ENCODE measurements at places on chromosomes 1 and 21.

GRCh38 chr1:201328576-201328975 lies 45.3 kb downstream of the PKP1 start:
- no peaks in the 10 kb centered on the region for H3K27me3 ChIP-seq
- no peaks in the 10 kb centered on the region for H3K4me1 ChIP-seq
- H3K36me3 ChIP-seq, result no peaks in the 10 kb centered on the region
- DNase-seq, result no peak
- H3K27ac ChIP-seq, result no peak overlapping the region

GRCh38 chr1:66365635-66366034 lies 168.3 kb upstream of the SGIP1 start:
- no peak overlapping the region for H3K27ac ChIP-seq
- H3K27me3 ChIP-seq, result no peaks in the 10 kb centered on the region
- H3K4me3 ChIP-seq, result no peak overlapping the region
- peaks cover 67% of the 10 kb centered on the region for H3K36me3 ChIP-seq
- no peak for DNase-seq

DNA sequence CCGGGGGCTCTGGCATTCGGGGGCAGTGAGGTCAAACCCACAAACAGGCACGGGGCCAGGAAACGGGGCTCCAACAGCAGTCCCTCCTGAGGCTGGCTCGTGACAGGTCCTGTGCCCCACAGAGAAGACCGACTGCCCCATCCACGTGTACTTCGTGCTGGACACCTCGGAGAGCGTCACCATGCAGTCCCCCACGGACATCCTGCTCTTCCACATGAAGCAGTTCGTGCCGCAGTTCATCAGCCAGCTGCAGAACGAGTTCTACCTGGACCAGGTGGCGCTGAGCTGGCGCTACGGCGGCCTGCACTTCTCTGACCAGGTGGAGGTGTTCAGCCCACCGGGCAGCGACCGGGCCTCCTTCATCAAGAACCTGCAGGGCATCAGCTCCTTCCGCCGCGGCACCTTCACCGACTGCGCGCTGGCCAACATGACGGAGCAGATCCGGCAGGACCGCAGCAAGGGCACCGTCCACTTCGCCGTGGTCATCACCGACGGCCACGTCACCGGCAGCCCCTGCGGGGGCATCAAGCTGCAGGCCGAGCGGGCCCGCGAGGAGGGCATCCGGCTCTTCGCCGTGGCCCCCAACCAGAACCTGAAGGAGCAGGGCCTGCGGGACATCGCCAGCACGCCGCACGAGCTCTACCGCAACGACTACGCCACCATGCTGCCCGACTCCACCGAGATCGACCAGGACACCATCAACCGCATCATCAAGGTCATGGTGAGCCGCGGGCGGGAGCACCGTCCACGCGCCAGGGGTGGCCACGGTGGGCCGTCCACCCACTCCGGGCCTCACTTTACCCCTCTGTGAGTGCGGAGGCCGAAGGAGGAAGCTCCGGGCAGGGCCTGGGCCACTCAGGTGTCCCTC lies 14.2 kb downstream of the COL6A2 start:
- H3K36me3 ChIP-seq, result no peaks in the 10 kb centered on the region
- H3K4me1 ChIP-seq, result no peaks in the 10 kb centered on the region
- DNase-seq, result no peak
- no peaks in the 10 kb centered on the region for H3K27me3 ChIP-seq
- no peak overlapping the region for H3K4me3 ChIP-seq
- no peak overlapping the region for H3K27ac ChIP-seq

GRCh38 chr1:154626456-154627256 lies 18.7 kb upstream of the ADAR start:
- peak overlapping the region; percentile 94 for H3K4me3 ChIP-seq
- no peaks in the 10 kb centered on the region for H3K27me3 ChIP-seq
- peaks cover 10% of the 10 kb centered on the region for H3K4me1 ChIP-seq
- no peak for DNase-seq
- H3K27ac ChIP-seq, result peak overlapping the region; percentile 95

DNA sequence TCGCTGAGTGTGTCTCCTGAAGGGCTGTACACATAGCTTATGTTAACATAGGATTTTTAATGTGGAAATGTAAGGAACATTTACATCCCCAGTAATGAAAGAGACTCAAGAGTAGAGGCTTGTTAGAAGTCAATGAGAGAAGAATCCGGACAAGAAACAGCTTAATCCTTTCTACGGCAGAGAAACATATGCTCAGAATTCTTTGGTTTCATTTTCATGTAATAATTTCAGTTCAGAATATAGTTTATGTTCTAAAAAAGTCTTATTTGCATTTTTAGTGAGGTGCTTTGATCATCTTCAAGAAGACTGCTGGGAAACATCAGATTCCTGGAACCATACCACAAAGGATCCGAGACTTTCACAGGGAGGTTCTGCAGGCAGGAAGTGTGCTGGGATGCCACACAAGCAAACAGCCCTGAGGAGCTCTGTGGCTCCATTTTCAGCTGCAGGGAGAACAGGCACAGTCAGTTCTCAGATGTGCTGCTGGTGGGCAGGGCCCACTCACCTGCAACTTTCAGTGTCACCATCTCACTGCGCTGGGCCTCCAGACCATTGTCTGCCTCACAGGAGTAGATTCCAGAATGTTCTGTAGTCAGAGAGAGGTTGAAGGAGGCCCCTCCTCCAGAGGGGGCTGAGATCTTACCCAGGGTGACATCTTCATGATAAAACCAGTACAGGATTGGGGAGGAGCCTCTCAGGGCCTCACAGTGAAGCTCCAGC lies 28.4 kb downstream of the FCRL5 start:
- no peaks in the 10 kb centered on the region for H3K36me3 ChIP-seq
- H3K27me3 ChIP-seq, result no peaks in the 10 kb centered on the region

DNA sequence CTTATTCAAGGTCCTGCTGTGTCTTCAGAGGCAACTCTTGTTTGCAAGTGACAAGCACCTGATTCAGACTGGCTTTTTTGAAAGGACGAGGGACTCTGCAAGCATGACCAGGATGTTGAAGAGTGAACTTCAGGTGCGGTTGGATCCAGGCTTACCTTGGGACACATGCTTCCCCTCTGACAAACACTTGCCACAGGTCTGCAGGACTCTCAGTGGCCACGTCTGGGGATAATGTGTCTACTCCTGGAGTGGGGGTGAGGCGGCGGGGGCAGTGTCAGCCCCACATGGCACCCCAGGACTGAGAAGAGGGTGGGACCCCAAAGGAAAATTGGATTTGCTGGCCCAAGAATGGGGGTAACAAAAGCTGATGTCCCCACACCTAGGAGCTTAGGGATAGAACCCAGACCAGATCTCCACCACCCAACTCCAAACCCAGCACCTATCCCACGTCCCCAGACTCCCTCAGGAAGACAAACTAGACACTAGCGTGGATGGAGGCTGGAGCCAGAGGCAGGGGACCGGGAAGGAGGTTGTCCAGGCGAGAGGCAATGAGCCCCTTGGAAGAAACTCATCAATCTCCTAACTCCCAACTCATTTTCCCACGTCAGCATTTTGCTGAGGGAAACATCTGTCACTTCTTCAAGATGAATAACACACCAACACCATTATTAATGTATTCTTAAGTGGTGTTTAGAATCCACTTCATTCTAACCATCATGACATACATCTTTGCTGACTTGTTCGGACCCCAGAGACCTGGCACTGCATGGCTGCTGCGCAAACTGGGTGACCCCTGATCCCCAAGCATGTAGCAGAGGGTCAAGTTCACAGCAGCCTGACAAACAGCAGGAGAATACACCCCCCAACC lies 32.0 kb upstream of the LAPTM5 start:
- no peak overlapping the region for H3K27ac ChIP-seq
- H3K27me3 ChIP-seq, result peaks cover 24% of the 10 kb centered on the region
- H3K36me3 ChIP-seq, result no peaks in the 10 kb centered on the region
- peaks cover 7% of the 10 kb centered on the region for H3K4me1 ChIP-seq
- H3K4me3 ChIP-seq, result no peak overlapping the region
- DNase-seq, result no peak

DNA sequence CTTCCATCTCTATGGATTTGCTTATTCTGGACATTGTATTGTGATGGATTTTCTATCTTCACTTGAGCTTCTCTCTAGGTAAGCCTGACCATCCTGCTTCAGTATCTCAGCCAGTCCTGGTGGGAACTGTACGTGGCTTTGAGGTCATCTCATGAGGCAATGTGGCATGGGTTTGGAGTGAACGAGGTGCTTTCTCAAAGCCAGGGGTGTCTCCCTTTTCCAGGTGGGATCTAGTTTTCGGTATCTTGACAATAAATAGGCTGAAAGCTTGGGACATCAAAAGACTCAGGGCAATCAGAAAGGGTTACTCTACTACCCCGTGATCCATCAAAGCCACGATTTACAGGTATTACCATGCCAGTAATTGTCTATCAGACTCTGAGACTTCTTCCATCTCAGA lies 40.8 kb downstream of the AZIN2 start:
- H3K27me3 ChIP-seq, result no peaks in the 10 kb centered on the region
- no peak for DNase-seq
- no peaks in the 10 kb centered on the region for H3K36me3 ChIP-seq
- H3K27ac ChIP-seq, result no peak overlapping the region
- H3K4me3 ChIP-seq, result no peak overlapping the region

- H3K4me3 ChIP-seq, result no peak overlapping the region
- no peaks in the 10 kb centered on the region for H3K36me3 ChIP-seq
- H3K27me3 ChIP-seq, result peaks cover 22% of the 10 kb centered on the region
- DNase-seq, result no peak
- H3K4me1 ChIP-seq, result no peaks in the 10 kb centered on the region
These were observed 9.7 kb upstream of the FMOD start for GRCh38 chr1:203360547-203361185.

DNA sequence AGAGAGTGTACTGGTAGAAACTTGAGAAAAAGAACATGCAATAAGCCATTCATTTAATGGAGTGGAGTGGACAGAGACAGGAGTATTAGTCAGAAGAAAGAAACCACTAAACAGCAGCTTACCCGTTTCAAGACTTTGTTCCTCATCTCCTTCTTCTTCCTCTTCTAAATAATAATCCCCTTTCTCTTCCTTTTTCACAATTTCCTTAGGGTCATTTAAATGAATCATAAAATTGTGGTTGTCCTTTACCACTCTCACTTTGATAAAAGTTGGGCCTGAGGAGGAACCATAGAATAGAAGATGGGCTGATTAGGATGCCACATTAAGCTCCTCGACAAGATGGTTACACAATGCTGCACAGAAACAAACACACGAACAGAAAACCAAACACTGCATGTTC lies 109.6 kb downstream of the WDR3 start:
- H3K4me3 ChIP-seq, result no peak overlapping the region
- no peaks in the 10 kb centered on the region for H3K27me3 ChIP-seq
- peaks cover 4% of the 10 kb centered on the region for H3K4me1 ChIP-seq
- no peaks in the 10 kb centered on the region for H3K36me3 ChIP-seq
- DNase-seq, result peak; percentile 10
- no peak overlapping the region for H3K27ac ChIP-seq

DNA sequence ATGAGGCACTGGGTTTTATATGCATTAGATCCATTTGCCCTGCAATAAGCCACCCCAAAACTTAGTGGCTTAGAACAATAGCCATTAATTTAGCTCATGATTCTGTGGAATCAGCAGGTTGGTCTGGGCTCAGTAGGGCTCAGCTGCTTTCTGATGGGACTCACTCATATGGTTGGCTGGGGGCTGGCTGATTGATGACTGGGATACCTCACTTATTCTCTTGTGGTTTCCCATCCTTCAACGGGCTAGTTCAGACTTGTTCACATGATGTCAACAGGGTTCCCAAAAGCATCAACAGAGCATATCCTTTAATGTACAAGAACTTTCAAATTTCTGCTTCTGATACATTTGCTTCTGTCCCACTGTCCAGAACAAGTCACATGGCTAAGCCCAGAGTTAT lies 43.2 kb downstream of the DNM3 start:
- DNase-seq, result no peak
- no peak overlapping the region for H3K4me3 ChIP-seq
- H3K27me3 ChIP-seq, result no peaks in the 10 kb centered on the region
- H3K4me1 ChIP-seq, result no peaks in the 10 kb centered on the region

- no peak overlapping the region for H3K27ac ChIP-seq
- H3K4me3 ChIP-seq, result no peak overlapping the region
- no peaks in the 10 kb centered on the region for H3K36me3 ChIP-seq
- peaks cover 10% of the 10 kb centered on the region for H3K27me3 ChIP-seq
- peak; percentile 37 for DNase-seq
These were observed 31.0 kb downstream of the ILDR2 start for GRCh38 chr1:166944186-166944967.

DNA sequence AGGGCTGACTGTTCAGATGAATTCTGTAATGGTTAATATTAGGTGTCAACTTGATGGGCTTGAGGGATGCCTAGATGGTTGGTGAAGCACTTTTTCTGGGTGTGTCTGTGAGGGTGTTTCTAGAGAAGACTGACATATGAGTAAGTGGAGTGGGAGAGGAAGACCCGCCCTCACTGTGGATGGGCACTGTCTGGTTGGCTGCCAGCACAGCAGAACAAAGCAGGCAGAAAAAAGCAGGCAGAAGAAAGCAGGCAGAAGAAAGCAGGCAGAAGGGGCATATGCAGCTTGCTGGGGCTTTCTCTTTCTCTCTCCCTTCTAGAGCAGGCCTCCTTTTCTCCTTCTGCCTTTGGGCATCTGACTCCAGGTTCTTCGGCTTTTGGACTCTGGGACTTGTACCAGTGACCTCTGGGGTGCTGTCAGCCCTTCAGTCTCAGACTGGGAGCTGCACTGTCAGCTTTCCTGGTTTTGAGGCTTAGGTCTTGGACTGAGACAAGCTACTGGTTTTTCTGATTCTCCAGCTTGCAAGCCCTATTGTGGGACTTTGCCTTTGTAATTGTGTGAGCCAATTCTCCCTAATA lies 42.9 kb upstream of the CD2 start:
- H3K4me1 ChIP-seq, result no peaks in the 10 kb centered on the region
- no peaks in the 10 kb centered on the region for H3K27me3 ChIP-seq
- DNase-seq, result peak; percentile 23

- no peak for DNase-seq
- no peaks in the 10 kb centered on the region for H3K36me3 ChIP-seq
- peaks cover 16% of the 10 kb centered on the region for H3K4me1 ChIP-seq
- H3K27ac ChIP-seq, result no peak overlapping the region
- no peaks in the 10 kb centered on the region for H3K27me3 ChIP-seq
- no peak overlapping the region for H3K4me3 ChIP-seq
These were observed 7.1 kb upstream of the PHLDA3 start for GRCh38 chr1:201475915-201476669.

- no peak overlapping the region for H3K27ac ChIP-seq
- H3K27me3 ChIP-seq, result no peaks in the 10 kb centered on the region
- no peak for DNase-seq
- no peak overlapping the region for H3K4me3 ChIP-seq
These were observed 17.3 kb downstream of the CSTB start for GRCh38 chr21:43758811-43759210.

DNA sequence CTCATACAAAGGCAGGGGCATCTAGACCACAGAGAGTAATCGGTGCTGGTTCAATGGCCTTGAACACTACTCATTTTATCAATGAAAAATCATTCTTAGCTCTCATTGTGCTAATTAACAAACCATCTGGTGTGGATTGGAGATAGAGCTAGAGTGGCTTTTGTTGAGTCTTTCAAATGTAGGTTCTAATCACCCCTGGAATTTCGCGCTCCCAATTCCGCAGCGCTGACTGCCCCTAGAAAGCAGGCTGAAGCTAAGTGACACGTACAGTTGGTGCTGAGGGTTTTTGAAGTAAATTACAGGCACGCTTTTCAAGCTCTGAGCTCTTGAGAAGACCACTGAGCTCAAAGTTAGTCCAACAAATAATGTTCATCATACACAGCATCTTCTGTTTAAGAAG lies 31.2 kb upstream of the CA6 start:
- H3K27me3 ChIP-seq, result no peaks in the 10 kb centered on the region
- no peak for DNase-seq
- H3K4me3 ChIP-seq, result no peak overlapping the region

- no peak overlapping the region for H3K27ac ChIP-seq
- DNase-seq, result no peak
- H3K36me3 ChIP-seq, result no peaks in the 10 kb centered on the region
- no peaks in the 10 kb centered on the region for H3K27me3 ChIP-seq
- no peak overlapping the region for H3K4me3 ChIP-seq
- peaks cover 6% of the 10 kb centered on the region for H3K4me1 ChIP-seq
These were observed 50.8 kb upstream of the PODN start for GRCh38 chr1:53011175-53011574.

Measured in common myeloid progenitor, CD34-positive (primary cell).